ENCODE measurements at places on chromosomes 13 and 19.

- no peak for DNase-seq
Measured at GRCh38 chr13:86922936-86923335, 748.2 kb upstream of the SLITRK5 start.

- DNase-seq: no peak
Measured at GRCh38 chr19:27674701-27675100, 1538.2 kb downstream of the UQCRFS1 start.

DNA sequence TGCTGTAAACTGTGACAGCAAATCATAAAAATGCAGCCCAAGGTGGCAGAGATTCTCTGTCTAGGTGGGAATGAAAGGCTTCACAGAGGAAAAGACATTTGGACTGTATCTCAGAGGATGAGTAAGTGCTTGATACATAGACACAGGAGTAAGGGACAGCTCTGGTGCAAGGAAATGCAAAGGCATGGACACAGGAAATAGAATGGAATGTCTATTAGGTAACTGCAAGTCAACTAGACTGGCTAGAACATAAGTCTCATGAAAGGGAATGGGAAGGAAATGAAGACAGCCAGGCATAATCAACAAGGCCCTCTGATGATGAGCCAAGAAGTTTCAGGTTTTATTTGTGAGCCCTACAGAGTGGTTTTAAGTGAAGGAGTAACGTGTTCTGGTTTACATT lies 321.7 kb downstream of the SUCLA2 start:
- no peak for DNase-seq

GRCh38 chr13:44388427-44389059 lies 14.9 kb downstream of the SERP2 start:
- no peak for DNase-seq

- no peak for DNase-seq
Measured at GRCh38 chr13:93248627-93249047, 22.0 kb downstream of the GPC6 start.

- DNase-seq: no peak
Measured at GRCh38 chr13:100176801-100177400, 88.0 kb downstream of the PCCA start.

All from stimulated activated CD4-positive, alpha-beta T cell treated with anti-CD3 and anti-CD28 coated beads, TNF-alpha, amount 100 ng/mL, for 4 hours (primary cell).